ENCODE measurements at places on chromosomes 7 and 10.

DNA sequence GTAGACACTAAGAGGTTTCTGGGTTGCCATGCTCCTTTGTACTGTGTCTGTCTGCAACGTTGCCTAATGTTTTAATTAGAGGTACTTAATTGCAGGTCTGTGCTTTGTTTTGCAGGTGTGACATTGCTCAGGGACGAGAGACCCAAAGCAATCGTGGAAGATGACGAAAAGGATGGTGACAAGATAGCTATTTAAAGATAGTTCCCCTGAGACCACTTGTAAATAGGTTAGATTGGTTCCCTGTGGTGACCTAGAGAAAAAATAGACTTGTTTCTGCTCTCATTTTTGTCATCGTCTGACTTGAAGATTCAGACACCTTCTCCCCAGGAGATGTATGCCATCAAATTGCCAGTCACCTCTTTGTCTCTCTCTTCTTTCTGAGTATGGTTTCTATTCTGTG is 20.1 kb downstream of the PPP1R17 start:
- DNase-seq: no peak

- DNase-seq: no peak
Observed at GRCh38 chr10:122638106-122638505, 61.5 kb downstream of the C10orf120 start.

- DNase-seq: peak; percentile 82
Observed at GRCh38 chr7:135798095-135798494, 49.5 kb upstream of the FAM180A start.

DNA sequence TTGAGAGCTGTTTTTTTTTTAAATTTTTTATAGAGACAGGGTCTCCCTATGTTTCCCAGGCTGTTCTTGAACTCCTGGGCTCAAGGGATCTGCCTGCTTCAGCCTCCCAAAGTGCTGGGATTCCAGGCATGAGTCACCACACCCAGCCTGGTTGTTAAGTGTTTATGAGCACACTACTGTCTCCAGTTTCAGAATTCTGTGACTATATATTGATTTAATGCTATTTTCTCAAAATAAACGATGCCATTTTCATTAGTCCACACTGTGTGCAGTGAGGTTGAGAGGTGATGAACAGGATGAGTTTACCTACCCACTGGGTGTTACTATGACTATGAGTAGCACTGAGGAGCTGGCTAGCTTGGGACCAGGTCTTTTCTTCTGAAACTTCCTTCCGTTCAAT is 110.9 kb upstream of the FAM180A start:
- DNase-seq: no peak

GRCh38 chr7:35707422-35707821 is 12.5 kb upstream of the HERPUD2 start:
- DNase-seq: no peak

DNA sequence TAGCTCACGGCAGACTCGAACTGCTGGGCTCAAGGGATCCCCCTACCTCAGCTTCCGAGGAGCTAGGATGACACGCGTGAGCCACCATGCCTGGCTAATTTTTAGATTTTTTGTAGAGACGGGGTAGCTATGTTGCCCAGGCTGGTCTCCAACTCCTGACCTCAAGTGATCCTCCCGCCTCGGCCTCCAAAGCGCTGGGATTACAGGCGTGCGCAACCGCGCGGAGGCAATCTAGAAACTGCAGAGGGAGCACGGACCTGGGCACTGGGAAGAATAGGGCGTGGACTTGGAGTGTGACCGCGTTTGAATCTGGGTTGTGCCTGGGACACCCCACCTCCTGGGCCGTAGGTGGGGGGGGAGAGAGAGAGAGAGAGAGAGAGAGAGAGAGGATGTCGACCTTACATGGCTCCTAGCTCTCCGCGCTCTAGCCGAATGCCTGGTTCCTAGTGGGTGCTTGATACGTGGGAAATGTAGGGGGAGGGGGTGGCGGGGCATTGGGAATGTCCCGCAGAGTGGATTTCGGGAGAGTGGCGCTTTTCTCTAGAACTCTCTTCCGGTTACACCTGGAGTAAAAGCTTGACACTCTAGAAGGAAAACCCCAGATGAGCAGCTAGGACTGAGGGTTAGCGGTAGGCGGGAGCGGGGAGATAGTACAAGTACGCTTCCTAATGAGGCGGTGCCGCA is 1.2 kb upstream of the MAP3K8 start:
- DNase-seq: no peak

- DNase-seq: no peak
Observed at GRCh38 chr10:21617267-21617666, 83.2 kb downstream of the MLLT10 start.

DNA sequence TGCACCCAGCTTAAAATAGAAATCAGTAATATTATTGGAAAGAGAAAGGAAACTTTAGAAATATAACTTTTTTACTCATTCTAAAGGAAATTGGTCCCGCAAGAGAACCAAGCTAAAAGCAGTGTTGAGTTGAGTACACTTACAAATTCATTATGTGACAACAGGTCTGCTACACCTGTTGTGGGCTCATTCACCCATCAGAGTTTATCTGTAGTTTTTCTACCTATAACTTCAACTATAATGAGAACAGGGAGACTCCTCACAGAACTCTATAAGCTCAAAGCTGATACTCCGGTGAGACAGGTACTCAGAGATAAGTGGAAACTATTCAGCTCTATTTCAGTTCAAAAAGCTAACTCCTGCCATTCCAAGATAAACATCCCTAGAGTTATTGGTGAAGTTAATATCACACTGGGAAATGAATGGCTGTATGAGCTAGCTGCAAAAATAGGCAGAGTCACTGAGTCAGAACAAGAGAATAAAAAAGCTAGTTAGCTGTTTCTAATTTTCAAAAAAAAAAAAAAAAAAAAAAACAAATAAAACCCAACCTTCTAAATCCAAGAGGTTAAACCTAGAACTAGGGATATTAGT is 121.3 kb downstream of the PPP1R3A start:
- no peak for DNase-seq

DNA sequence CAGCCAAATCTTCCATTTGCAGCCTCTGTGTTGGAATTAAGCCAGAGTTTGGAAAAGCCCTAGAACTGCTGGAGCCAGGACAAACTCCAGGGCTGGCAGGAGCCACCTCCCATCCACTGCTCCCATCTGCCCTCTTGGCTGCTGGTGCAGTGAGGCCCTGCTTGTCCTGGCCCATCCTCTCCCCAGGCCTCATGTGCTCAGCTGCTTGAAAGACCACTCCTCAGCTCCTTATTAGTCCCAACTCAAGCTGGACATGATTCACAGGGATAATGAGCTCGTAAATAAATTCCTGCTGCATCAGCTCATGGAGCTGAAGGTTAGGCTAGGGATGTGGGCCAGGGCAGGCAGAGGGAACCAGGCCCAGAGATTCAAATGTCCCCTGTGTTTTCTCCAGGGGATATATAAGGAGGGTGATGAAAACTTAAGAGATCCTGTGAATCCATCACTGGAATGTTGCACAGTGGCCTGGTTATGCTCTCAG is 282.8 kb downstream of the RPS24 start:
- no peak for DNase-seq

DNA sequence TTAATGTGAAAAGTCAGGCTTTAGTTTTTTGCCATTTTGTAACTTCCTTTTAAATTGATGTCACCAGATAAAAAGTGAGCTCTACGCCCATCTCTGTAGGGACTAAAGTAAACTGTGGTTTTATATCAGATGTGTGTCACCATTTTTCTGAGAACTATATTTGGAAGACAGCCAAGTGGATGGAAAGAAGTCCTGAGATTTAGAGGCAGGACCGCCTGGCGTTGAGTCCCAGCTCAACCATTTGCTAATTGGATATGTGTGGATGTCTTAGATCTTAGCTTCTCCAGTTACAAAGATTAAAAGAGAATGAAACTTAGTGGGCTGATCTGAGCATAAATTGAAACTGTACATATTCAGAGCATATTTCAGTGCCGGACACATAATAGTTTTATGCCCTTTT is 691.6 kb upstream of the CELF2 start:
- no peak for DNase-seq

DNA sequence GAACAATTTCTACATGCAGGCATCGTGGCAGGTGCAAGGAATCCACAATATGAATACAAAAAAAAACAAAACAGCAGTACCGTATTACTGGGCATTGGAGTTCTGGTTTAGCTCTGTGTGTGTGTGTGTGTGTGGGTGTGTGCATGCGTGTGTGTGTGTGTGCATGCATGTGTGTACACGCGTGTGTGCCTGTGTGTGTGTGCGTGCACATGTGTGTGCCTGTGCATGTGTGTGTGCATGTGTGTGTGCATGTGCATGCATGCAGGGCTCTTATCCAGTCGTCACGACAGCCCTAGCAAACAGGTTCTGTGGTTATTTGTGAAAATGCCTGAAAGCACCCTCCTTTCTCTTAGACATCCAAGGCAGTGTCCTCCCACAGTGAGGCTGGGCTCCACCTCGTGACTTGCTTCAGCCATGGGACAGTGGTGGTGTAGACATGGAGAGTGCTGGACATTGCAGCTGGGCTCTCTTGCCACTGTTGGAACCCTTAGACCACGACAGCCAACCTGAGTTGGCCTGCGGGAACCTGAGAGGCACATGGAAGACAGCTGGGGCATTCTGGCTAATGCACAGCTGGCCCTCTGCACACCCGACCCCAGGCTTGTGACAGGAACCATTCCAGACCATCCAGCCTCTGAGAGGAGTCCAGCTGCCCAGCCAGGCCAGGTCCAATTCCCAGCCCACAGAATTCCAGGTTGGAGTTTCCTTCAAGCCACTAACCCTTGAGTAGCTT is 173.4 kb upstream of the SHH start:
- DNase-seq: no peak

GRCh38 chr7:139591550-139592195 is 68.2 kb downstream of the CLEC2L start:
- DNase-seq: no peak

DNA sequence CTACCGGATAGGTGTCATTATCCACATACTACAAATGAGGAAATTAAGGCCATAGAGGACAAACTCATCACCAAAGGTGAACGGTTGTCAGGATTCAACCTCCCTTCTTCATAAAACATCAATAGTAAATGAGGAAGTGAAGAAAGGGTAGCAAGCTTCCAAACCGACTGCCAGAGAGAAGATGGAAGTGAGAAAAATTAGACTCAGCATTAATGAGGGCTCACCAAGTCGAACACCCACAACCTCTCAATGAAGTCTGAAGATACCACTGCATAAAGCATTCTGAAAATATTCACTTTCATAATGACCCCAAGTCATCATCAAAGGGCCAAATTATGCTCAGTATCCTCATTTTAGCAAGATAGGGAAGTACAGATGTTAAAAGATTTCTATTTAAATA is 29.6 kb downstream of the ABCB4 start:
- no peak for DNase-seq

DNA sequence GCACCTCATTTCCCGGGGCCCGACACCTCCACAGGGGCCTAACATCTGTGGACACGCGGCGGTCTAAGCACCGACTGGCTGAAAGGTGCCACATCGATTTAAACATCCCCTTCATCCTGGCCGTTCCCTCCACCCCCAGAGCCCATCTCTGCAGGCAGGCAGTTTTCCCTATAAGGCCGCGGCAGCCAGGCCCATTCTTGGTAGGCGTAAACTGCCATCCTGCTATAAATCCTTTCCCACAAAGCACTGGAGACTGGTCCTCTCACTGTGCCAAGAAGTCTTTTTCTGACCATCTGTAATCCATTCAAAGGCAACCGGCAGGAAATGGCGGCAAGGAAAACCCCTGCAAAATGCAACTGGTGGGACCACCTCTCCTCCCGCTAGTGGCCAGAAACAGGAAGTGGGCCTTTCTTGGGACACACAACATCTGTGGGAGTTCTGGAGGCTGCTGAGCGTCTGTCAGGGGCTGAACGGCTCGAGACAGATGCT is 22.4 kb downstream of the ATXN7L1 start:
- DNase-seq: no peak

GRCh38 chr10:127322286-127322685 is 125.9 kb upstream of the INSYN2A start:
- DNase-seq: no peak

- DNase-seq: no peak
Observed at GRCh38 chr7:27122077-27122910, 8.3 kb downstream of the HOXA4 start.

DNA sequence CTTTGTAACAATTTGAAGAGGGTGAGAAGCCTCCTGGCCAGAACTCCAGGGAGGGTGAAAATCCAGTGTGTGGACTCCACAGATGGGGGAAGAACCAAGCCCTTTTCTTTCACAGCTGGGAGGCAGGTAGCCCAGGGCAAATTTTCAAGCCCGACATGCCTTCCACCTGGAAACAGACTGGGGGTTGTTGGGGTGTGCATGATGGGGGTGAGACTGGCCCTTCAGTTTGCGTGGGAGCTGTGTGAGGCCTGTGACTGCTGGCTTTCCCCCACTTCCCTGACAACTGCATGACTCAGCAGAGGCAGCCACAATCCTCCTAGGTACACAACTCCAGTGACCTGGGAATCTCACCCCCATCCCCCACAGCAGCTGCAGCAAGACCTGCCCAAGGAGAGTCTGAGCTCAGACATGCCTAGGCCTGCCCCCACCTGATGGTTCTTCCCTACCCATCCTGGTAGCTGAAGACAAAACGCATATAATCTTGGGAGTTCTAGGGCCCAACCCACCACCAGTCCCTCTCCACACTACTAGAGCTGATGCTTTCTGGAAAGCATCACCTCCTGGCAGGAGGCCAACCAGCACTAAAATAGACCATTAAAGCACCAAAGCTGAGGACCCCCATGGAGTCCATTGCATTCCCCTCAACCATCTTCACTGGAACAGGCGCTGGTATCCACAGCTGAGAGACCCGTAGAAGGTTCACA is 445.4 kb downstream of the TFEC start:
- no peak for DNase-seq

DNA sequence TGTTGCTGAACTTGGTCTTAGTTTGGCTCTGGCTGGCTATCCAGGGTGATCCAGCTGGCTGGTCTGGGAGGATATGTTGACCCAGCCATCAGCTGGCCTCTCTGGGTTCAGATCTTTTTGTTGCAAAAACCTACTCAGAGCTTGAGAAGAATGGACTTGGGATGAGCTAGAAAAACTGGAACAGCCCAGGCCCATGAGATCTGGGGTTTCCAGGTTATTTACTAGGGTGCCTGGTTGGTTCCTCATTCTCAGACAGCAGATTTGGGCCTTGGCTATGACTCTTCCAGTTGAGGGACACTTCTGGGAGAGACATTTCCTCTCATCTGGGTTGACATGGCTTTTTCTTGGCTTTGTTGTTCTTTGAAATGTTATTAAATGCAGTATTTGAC is 116.6 kb downstream of the ADCY1 start:
- no peak for DNase-seq

GRCh38 chr7:107898997-107899594 is 8.1 kb downstream of the DLD start:
- DNase-seq: no peak

- DNase-seq: no peak
Observed at GRCh38 chr10:88377510-88377909, 205.6 kb downstream of the RNLS start.

GRCh38 chr10:110107430-110107829 is 99.6 kb downstream of the ADD3 start:
- no peak for DNase-seq

- no peak for DNase-seq
Observed at GRCh38 chr10:57952741-57953140, 315.0 kb downstream of the IPMK start.

- DNase-seq: no peak
Observed at GRCh38 chr10:131789516-131789915, 111.3 kb upstream of the PPP2R2D start.

All from NCI-H1105 (cell line).